Hair follicle dermal papilla cell (primary cell): ENCODE measurements at places on chromosomes 12 and 14. TPM values are rescaled to one million over a fixed set of nuclear protein-coding genes. Genes with fewer than 3 reads are reported as not detected.

The KERA gene
- not detected in 2 replicates for total RNA-seq

The PRB2 gene
- total RNA-seq, result not detected in 2 replicates

The SCNN1A gene
- 0.85 and 1.5 TPM in 2 replicates for total RNA-seq

The SELPLG gene
- 4.0 and 4.2 TPM in 2 replicates for total RNA-seq

The ALDH1L2 gene
- total RNA-seq, result 58.7 and 66.9 TPM in 2 replicates

The SLC8A3 gene
- total RNA-seq, result not detected in 2 replicates

The CACNA2D4 gene
- total RNA-seq, result 0.36 and 1.3 TPM in 2 replicates

The SEC23A gene
- total RNA-seq, result 331 and 445 TPM in 2 replicates

The CPNE6 gene
- total RNA-seq, result not detected in 2 replicates

The PRORP gene
- 23.8 and 25.2 TPM in 2 replicates for total RNA-seq

The NOS1 gene
- total RNA-seq, result 0.12 TPM in 1 of 2 replicates, not detected in the other

The PLCZ1 gene
- not detected in 2 replicates for total RNA-seq

The LIN7A gene
- total RNA-seq, result 6.1 and 7.6 TPM in 2 replicates

The SIX1 gene
- total RNA-seq, result 2.2 and 2.8 TPM in 2 replicates

The C1QL4 gene
- total RNA-seq, result 0.12 TPM in 1 of 2 replicates, not detected in the other

The OR10P1 gene
- not detected in 2 replicates for total RNA-seq

The RPS6KL1 gene
- total RNA-seq, result 0.32 and 1.3 TPM in 2 replicates

The CFAP54 gene
- total RNA-seq, result 2.4 and 3.4 TPM in 2 replicates

The CLEC12A gene
- total RNA-seq, result 0.65 TPM in 1 of 2 replicates, not detected in the other

The NTS gene
- total RNA-seq, result not detected in 2 replicates

The PLXNC1 gene
- 14.9 and 46.6 TPM in 2 replicates for total RNA-seq

The CAPZA3 gene
- not detected in 2 replicates for total RNA-seq

The PSMB11 gene
- total RNA-seq, result not detected in 2 replicates

The GNB3 gene
- 1.9 and 5.8 TPM in 2 replicates for total RNA-seq

The TAS2R42 gene
- not detected in 2 replicates for total RNA-seq

The RAPGEF3 gene
- total RNA-seq, result 7.1 and 17.5 TPM in 2 replicates

The PABPN1 gene
- total RNA-seq, result 39.8 and 42.2 TPM in 2 replicates

The SMCO2 gene
- not detected in 2 replicates for total RNA-seq

The CDKN1B gene
- 33.3 and 48.2 TPM in 2 replicates for total RNA-seq

The PCED1B gene
- total RNA-seq, result 0.97 and 1.3 TPM in 2 replicates

The SLC48A1 gene
- total RNA-seq, result 29.4 and 38.9 TPM in 2 replicates

The TNS2 gene
- total RNA-seq, result 77.1 and 80.6 TPM in 2 replicates

The KRT74 gene
- not detected in 2 replicates for total RNA-seq

The TNFRSF1A gene
- total RNA-seq, result 214 and 306 TPM in 2 replicates

The PRKCH gene
- total RNA-seq, result 1.1 and 3.7 TPM in 2 replicates

The SLCO1C1 gene
- total RNA-seq, result 0.24 and 0.49 TPM in 2 replicates

The HCAR2 gene
- total RNA-seq, result not detected in 2 replicates

The PTGDR gene
- 0.16 TPM in 1 of 2 replicates, not detected in the other for total RNA-seq

The TMTC1 gene
- 35.5 and 44.1 TPM in 2 replicates for total RNA-seq

The SMCO3 gene
- total RNA-seq, result not detected in 2 replicates
